ENCODE measurements at places on chromosomes 1 and 21.
A peak's percentile ranks its signal among the peaks of the same experiment; 100 is the strongest.

- no peak for DNase-seq
Measured at GRCh38 chr1:24323281-24323680, 4.1 kb downstream of the GRHL3 start.

GRCh38 chr1:50930965-50931737 is 28.9 kb downstream of the FAF1 start:
- DNase-seq, result no peak

- no peak for DNase-seq
Measured at GRCh38 chr1:245814651-245815050, 659.9 kb downstream of the KIF26B start.

- DNase-seq, result no peak
Measured at GRCh38 chr1:180988253-180988752, 34.4 kb downstream of the STX6 start.

DNA sequence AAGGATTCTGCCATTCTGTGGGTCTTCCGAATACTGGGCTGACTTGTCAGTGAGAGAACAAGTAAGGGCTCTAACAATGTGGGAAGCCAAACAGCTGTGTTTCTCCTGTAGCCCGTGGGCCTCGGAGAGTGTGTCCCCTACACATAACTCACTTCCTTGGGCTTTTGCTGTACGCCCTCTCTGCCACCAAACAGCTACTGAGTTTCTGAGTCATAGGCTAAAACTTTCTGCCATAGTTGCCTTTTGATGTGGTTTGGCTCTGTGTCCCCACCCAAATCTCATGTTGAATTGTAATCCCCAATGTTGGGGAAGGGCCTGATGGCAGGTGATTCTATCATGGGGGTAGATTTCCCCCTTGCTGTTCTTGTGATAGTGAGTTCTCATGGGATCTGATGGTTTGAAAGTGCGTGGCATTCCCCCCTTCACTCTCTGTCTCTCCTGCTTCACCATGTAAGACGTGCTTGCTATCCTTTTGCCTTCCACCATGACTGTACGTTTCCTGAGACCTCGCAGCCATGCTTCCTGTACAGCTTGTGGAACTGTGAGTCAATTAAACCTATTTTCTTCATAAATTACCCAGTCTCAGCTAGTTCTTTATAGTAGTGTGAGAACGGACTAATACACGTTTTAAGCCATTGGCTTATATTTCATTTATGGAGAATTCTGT is 194.8 kb upstream of the HMCN1 start:
- DNase-seq, result no peak

GRCh38 chr1:9115351-9116205 is 13.3 kb downstream of the GPR157 start:
- no peak for DNase-seq

DNA sequence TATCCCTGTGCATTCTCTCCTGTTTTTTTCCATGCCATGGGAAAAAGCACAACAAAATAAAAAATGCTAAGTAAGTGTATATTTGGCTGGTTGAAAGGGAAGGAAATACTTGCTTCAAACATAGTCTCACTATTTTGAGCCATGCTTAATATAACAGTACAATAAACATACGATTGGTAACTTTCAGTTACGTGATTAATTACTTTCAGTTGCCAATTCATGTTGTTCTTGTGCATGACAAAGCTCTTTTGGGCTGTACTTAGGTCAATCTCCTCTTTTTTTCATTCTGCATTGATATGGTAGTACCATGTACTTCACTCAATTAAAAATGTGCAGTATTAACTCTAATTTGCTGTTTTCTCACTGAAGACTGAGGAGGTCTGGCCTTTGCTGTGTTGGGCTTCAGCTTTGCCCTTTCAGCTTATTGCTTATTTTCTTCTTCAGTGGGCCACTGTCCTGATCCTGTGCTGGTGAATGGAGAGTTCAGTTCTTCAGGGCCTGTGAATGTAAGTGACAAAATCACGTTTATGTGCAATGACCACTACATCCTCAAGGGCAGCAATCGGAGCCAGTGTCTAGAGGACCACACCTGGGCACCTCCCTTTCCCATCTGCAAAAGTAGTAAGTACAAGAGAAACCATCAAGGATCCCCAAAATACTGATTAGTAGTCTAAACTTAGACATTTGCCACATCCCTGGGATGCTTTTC is 2.7 kb downstream of the C4BPB start:
- no peak for DNase-seq

DNA sequence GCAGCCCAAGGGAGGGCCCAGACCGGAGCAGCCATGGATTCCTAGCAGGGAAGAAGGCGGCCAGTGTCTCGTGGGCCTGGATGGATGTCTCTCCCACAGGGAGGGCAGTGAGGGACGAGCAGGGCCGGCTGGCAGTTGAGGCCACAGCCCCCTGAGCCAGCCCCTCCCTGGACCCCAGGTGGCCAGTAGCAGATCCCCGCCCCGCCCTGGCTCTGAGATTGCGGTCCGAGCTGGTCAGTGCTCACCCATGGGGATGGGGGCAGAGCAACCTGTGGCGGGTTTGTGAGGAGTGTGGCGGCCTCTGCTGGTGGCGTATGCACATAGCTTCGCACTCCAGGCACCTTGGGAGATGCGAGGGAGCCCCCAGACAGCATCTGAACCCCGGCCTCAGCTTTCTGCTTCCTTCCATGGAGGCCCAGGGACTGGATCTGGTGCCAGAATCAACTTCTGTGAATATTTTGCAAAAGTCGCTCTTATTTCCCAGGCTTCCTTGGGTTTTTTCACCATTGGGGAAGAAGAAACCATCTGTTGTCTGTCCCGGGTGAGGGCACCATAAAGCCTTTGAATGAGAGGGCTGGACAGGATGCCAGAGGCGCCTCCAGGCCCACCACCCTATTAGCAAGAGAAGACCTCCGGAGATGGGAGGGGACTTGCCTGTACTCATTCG is 8.4 kb upstream of the KCNN3 start:
- DNase-seq, result peak; percentile 53

DNA sequence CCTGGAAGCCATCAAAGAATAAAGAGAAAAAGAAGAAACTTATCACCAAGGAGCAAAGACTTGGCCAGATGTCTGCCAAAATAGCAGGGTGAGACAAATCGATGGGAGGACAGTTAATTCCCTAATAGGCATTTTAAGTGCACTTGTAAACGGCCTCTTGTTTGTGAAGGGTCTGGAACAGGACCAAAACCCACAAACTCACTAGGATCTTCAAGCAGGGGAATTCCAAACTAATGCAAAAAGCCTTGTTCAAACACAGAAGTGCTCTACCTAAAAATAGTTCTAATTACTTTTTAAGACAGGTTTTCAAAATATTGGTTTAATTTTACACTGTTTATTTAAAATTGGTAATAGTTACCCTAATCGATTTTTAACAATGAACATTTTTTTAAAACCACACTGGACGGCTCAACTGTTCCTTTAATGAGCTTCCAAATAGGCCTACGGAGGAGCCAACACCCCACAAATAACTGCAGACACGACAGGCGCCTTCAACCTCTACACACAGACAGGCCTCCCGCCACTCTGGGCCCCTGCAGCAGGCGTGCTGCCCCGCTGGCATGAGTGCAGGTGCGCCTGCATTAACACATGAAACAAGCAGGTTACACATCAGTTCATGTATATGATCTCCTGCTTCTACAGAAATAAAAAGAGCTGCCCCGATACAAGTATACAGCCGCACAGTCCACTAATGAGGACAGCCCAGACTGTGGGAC is 15.8 kb downstream of the UBE2G2 start:
- no peak for DNase-seq

DNA sequence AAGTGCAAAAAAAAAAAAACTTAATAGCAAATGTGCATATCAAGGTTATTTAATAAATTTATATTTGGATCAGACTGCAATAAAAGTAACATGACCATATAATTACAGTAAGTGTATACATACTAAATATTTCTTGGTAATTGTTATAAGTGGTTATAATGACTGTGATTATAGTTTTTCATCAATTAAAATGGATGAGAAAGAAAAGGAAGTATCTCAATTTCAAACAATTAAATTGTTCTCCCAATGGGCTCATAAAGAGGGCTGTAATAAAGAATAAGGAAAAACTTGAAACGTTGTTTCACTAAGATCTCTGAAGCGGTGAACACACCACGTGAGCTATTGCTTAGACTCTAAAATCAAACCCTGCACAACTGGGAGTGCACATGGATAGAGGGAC is 104.1 kb downstream of the CDC42BPA start:
- DNase-seq, result no peak

DNA sequence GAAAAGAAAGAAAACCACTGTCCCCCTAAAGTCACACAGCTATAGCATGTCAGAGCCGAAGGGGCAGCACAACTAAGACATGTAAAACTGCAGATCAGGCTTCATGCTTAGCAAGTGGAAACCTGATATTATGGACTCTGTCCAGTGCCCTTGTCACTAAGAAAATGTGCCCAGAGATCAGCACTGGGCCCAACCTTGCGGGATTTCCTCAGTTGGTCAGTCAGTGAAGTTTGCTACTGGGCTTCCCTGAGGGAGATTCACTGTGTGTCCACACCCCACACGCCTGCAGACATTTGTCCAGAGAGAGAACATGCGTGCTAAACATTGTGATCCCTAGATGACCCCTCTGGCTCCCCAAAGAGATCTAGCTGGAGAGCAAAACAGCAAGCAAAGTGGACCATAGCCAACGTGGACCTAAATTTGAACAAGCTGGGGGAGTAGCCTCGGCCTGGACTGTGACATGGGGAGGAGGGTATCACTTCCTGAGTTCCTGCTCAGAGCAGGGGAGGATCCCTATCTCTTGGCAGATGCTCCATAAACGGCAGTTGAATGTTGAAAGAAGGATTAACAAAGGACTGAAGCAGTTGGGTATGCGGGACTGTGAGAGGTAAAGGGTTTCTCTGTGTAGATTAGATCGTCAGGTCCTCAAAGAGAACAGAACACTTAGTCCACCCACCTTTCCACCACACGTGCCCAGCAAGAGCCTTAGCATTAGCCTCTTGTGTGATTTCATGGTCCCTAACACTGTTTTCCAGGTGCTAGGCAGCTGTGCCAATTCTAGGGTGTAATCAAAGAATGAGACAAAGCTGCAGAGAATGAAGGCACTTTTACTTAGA is 53.6 kb downstream of the GLUL start:
- DNase-seq, result no peak

DNA sequence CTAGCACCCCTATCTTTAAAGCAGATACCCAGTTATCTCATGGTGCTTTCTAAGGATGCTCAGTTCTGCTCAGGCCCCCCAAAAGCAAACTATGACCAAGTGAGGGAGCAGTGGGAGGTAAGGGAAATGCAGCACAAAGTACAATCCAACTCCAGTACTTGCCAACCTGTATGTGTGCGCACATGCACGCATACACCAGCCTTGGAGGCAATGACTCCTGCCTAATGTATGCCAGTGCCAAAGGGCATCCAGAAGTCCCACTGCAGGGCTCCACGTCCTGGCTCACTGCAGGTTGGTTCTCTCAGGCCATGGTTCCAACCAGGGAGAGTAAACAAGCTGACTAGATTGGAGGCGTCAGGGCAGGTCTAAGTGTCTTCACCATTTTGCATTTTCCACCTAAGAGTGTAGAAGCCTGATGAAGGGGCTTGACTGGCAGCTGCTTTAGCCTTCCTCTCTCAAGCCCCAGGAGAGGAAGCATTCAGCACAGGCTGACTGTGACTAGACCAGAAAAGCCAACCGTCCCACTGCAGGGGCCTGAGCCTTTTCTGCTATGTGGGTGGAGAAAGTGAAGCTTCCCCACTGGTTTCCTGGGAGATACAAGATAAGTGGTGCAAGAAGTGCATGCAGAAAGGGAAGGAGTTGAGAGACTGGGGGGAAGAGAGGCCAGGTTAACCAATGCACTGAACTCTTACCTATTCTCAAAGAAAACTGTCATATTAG is 7.7 kb downstream of the AMIGO1 start:
- no peak for DNase-seq

GRCh38 chr1:173545688-173546087 is 57.2 kb downstream of the SLC9C2 start:
- no peak for DNase-seq

- no peak for DNase-seq
Measured at GRCh38 chr1:68808351-68808750, 311.5 kb upstream of the DEPDC1 start.

GRCh38 chr1:24470592-24470991 is 32.0 kb upstream of the RCAN3 start:
- DNase-seq, result no peak

GRCh38 chr1:112983537-112984131 is 27.6 kb upstream of the SLC16A1 start:
- no peak for DNase-seq

- DNase-seq, result no peak
Measured at GRCh38 chr1:162142968-162143367, 73.5 kb downstream of the NOS1AP start.

DNA sequence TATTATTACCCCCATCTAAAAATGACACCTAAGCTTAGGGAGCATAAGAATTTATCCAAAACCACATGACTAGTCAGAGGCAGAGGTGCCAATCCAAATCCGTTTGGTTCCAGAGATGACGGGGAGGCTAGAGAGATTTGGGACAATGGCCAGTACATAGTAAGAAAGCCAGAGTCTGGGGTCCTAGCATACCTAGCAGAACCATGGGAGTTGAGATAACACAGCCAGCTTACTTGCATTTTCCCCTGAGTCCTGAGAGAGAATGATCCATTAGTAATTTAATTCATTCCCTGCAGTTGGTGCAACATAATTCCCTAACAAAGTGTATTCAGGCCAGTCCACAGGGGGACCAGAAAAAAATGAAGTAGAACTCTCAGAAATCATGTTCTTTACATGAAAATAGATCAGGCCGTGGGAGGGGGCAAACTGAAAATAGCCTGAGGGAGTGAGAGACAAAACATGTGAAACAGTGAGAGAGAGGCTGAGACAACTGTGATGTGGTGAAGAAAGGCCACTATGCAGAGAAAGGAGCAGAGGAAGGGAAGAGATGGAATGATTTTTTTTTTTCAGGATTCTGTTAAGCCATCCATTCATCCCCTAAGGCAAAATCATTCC is 243.3 kb downstream of the BRINP2 start:
- no peak for DNase-seq

DNA sequence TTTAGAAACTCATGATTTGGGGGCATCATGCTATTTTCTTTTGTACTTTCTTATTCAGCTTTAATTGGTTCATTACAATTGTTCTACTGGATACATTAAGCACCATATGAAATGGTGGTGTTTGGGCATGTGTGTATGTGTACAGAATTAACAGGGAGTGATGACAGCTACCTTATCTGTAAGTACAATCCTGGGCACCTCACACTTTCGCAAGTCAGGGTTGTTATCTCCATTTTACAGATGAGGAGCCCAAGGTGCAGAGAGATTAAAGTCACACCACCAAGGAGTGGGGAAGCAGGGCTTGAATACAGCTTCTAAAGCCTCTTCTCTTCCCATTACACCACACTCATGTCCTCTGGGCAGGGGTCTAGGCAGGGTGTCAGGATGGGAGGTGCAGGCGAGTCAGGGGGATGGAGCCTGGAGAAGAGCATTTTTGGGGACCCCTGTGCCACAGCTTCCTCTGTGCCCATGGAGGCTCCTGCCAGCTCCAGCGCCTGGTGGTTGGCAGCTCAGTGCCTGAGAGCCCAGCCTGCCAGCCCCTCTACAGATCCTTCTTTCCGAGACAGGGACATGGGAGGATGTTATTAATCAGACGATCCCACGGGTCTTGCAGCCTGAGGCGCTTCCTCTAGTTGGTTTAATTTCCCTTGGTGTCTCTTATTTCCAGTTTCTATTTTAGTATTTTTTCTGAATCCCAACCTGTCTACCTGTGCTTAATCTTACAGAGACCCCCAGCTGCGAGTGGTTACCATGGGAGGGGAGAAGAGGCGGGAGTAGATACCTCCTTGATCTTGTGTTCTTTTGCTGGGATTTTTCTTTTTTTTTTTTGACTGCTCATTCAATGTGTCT is 126.2 kb upstream of the CD34 start:
- no peak for DNase-seq

Measured in amniotic stem cell (primary cell).